ENCODE measurements at places on chromosomes 6 and 20.

GRCh38 chr20:5481872-5482271, 165.1 kb upstream of the PROKR2 start:
- DNase-seq, result no peak

GRCh38 chr20:35972462-35972861, 4.1 kb downstream of the CNBD2 start:
- DNase-seq, result no peak

GRCh38 chr6:106254636-106255035, 70.9 kb downstream of the ATG5 start:
- DNase-seq, result no peak

DNA sequence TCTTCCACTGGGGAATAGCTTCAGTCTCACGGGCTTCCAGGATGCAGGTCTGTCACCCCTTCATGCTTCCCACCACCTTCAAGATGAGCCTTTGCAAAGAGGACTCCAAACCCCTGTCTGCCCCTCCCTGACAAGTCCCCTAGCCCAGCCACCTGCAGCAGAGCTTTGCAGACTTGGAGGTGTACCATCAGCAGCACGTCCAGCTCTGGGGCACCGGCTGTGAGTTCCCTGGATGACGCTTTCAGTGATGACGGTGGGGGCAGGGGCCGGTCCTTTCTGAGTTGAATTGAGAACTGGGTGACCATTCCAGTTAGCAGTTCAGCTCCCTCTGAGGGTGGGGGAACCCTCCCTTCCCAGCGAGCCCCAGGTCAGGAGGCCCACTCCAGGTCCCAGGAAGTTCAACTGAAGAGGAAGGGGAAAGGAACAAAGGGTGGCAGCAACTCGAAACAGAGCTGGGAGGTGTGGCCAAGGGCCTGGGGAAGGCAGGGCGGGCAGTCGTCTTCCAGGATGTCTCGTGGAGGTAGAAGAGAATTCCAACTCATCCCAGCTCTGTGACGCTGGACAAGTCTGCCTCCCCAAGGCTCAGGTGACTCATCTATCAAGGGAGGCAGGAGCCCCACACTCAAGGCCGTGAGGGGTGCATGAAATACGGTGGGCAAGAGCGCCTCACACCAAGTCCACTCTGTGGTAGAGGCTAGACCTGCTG, 86.0 kb downstream of the PTPN1 start:
- DNase-seq, result no peak

DNA sequence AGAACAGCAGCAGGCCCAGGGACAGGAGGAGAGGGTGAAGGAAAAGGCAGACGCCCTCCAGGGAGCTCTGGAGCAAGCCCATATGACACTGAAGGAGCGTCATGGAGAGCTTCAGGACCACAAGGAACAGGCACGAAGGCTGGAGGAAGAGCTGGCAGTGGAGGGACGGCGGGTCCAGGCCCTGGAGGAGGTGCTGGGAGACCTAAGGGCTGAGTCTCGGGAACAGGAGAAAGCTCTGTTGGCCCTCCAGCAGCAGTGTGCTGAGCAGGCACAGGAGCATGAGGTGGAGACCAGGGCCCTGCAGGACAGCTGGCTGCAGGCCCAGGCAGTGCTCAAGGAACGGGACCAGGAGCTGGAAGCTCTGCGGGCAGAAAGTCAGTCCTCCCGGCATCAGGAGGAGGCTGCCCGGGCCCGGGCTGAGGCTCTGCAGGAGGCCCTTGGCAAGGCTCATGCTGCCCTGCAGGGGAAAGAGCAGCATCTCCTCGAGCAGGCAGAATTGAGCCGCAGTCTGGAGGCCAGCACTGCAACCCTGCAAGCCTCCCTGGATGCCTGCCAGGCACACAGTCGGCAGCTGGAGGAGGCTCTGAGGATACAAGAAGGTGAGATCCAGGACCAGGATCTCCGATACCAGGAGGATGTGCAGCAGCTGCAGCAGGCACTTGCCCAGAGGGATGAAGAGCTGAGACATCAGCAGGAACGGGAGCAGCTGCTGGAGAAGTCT, 25.5 kb downstream of the C20orf173 start:
- no peak for DNase-seq

DNA sequence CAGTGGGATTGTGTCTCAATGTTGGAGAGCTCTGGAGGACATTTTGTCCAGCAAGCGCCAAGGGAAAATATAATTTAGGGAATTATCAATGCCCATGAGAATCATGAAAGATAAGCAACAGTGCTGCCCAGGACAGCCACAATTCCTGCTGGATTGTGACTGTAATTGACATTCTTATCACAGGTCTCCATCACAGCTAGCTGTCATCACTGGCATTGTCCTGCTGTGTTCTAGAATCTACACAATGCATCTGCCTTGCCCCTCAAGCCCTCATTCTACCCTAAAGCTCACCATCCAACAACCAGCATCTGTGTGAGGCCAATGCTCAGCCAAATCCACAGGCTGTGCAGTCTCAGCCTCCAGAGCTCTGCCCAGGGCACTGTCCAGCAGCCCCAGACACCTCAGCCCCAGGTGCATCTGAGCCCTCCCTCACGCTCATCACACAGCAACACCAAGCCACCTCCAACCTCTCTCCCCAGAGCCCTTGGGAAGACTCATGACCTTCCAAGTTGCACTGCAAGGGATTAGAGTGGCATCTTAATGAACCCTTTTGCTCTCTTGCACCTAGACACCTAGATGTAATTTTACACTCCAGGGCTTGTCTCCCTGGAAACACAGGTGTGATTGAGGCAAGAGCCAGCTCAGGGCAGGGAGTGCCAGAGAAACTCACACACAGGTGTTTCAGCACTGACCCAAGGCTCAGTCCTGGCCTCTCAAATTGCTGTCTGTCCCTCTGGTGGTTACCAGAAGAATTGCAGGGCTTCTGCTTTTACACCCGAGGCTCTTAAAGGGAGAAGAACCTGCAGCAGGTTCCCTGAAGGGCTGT, 85.2 kb upstream of the PHACTR3 start:
- DNase-seq, result peak; percentile 88

- no peak for DNase-seq
Measured at GRCh38 chr6:137954253-137954652, 87.2 kb downstream of the TNFAIP3 start.

DNA sequence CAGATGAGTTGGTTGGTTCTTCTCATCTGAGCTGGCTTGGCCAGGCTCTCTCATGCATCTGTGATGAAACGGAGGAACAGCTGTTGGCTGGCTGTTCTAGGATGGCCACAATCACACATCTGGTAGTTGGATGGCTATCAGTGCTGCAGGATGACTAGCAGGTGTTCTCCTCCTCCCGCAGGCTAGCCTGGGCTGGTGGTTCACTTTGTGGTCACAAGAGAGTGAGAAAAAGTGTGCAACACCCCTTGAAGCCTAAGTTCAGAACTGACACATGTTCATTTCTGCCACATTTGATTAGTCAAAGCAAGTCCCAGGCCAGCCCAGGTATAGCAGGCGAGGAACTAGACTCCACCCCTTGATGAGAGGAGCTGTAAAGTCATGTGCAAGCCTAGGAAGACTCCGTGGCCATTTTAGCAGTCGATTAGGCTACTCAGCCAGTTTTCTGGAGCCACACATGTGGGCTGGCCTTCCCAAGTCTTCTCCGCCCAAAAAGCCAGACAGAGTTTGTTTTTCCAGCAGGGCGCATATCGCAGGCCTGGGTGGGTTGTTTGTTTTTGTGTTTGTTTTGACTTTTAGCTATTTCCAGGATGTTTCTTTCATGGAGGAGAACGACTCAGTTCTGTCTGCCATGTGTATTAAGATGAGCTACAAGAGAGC, 120.8 kb downstream of the ISM1 start:
- no peak for DNase-seq

- peak; percentile 90 for DNase-seq
Measured at GRCh38 chr6:81752084-81752920, at the start of gene TENT5A. TSS of gene TENT5A (minus strand) at chr6:81752681. CDS start at chr6:81752141, 540 bp downstream.

DNA sequence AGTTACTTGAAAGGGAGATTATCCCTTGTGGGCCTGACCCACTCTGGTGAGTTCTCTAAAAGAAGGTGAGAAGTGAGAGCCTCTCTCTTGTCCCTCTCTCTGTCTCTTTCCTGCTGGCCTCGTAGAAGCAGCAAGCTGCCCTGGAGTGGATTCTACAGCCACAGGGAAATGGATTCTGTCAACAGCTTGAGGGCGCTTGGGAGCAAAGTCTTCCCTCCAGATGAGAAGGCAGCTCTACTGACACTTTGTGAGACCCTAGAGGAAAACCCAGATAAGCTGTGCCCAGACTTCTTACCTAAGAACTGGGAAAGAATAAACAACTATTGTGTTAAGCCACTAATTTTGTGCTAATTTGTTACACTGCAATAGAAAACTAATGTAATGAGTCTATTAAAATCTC, 39.9 kb downstream of the ANKRD60 start:
- no peak for DNase-seq

- peak; percentile 47 for DNase-seq
Measured at GRCh38 chr6:26493258-26493657, 6.8 kb upstream of the BTN1A1 start.

DNA sequence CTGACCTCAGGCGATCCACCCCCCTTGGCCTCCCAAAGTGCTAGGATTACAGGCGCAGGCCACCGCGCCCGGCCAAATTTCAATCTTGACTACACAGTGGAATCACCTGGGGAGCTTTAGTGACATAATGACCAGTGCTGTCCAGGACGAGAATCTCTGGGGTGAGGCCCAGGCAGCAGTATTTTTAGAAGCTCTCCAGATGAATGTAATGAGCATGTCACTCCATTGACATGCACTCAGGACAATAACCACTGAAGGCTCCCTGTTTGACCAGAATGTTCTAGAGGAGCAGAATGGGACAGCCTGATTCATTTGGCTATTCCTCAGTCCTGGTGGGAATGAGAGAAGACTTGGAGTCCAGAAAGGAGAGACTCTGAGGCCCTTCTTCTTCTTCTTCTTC, 39.2 kb downstream of the SRSF3 start:
- no peak for DNase-seq

- DNase-seq, result no peak
Measured at GRCh38 chr6:44269921-44270525, at the start of gene TMEM151B. TSS of gene TMEM151B (plus strand) at chr6:44270450. CDS start at chr6:44270743, 293 bp downstream.

DNA sequence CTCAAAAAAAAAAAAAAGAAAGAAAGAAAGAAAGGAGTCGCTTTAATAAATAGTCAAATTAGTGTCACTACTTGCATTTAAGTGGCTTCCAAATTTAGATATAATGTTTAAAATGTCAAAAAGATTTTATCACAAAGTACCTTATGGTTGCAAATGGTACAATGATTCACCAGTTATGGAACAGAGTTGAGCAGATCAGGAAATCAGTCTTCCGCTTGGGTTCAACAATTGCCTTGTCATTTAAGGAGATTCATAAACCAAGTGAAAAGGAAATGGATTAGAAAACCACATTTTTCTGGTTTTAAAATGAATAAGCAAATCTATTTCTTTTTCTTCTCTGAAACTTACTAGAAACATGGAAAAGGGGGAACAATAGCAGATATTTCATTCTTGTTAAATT, 94.8 kb upstream of the PTPRT start:
- DNase-seq, result no peak

DNA sequence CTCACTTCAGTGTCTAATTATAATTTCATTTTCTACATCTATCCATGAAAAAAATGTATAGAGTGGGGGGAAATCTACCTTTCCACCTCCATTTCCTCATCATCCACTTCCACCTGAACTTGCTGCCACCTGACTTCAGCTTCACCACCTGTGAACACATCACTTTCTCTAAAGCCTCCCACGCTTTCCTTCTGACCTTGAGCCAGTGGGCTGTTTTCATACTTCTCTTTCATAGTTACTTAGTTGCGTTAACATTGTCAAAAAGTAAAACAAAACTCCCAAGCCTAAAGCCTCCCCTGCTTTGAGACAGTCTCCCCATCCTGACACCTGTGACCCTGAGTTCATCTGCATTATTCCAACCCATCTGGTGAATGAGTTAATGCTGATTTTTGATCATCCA, 47.3 kb downstream of the KLHL31 start:
- no peak for DNase-seq

- no peak for DNase-seq
Measured at GRCh38 chr6:5158180-5158579, 73.0 kb downstream of the PPP1R3G start.

DNA sequence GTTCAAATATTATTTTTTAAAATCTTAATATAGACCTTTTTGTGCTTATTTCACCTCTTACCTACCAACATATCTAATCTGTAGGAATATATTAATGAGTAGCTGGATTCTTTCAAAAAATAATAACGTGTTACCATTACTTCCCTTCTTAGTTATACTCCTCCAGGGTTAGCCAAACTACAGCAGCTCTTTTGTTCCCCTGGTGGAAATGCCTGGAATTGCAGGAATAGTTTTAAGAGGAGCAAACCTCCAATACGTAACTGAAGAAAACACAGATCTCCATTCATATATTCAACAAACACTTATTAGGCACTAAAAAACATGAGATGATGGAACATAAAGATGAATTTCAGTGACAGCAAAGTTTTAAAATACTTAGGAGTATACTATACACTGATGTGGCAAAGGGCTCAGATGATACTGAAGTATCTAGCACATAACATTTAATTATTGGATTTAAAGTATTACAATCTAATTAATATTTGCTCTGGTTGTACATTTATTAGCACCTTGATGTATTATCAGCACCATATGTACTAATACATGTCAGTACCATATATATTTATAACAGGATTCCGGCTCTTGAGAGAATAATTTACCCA, 78.3 kb downstream of the TBX18 start:
- no peak for DNase-seq

GRCh38 chr20:38751360-38751976, 3.2 kb downstream of the ACTR5 start:
- DNase-seq, result peak; percentile 66

- DNase-seq, result no peak
Measured at GRCh38 chr6:104682722-104683643, 176.7 kb downstream of the HACE1 start.

DNA sequence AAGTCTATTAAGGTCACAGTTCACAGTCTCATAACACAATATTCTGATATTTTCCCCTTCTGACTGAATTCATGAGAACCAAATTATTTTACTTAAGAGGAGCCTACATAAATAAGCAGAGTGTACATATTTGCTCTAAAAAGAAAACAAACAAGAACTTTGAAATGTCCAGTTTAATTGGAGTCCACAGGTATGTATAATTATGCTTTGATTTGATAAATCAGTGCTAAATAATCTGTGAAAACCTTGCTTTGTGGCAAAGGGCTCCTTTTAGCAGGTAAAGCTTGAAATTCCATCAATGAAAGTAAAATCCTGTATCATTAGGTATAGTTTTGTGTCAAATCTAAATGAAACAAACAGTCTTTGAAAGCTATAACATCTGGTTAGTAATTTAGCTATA, 69.4 kb downstream of the ADGRB3 start:
- DNase-seq, result no peak

DNA sequence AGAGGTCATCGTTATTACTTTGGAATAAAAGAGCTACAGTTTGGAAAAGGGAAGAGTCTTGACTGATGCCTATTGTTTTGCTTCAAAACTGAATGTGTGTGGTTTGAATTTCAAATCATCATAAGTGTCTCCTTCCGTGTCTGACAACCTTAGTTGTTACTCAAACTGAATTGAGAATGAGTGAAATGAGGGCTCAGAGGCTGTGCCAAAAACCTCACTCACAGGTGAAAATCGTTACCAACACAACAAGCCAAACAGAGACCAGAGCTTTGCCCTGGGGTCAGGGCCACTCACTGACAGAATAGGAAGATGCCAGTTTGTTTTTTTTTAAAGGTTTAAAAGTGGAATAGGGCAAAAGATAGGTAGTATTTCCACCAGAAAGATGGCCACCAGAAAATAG, 15.2 kb upstream of the SIRT5 start:
- DNase-seq, result no peak
